Skin of body (tissue), 3 donors: ENCODE measurements at places on chromosomes 7 and 10. TPM values are rescaled to one million over a fixed set of nuclear protein-coding genes. Genes with fewer than 3 reads are reported as not detected.

SUFU gene
- 7.4 TPM for total RNA-seq

SPDYE16 gene
- 0.10 TPM for total RNA-seq

DNA sequence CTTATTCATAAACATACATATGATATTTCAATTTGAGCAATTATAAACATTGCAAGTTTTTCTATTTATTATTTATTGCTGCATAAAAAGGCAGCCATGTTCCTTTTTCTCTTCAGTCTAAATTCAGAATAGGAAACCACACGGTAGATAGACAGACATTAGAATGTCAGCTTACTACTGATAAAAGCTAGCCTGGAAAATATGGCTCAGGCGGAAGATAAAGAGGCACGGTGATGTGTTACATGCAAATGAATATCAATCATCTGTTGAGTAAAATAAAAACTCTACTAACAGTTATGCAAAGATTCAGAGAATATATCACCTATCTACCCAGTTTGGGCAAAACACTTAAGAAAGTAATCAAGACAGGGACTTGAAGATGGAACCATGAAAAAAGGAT is 73.5 kb upstream of the PDSS1 start:
- no peak for DNase-seq

- peak; percentile 81 for DNase-seq
Measured at GRCh38 chr7:95609277-95609971, 13.1 kb upstream of the PDK4 start.

DNA sequence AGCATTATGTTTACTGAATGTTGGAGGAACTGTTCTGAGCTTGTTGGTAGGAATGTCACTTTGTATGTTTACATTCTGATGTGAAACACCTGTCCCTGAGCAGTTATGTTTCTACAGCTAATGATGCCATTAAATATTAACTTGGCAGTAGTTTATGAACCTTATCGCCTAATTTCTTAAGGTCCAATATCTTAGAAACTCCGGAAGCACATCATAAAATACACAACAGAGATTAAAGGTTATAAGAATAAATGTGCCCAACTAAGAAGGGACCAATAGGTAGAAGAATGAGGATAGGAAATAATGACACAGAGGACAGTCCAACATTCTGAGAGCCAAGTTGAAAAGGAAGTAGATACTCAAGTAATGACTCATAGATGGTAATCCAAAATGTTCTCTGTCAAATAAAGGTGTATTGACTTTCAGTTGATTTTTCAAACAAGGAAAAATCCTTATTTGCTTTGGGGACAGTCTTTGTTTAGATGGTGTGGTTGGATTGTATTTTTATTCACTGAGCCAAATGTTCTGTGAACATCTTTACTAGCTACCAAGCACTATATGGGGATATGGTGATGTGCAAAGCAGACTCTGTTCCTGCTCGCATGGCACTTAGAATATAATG is 31.9 kb downstream of the LCOR start:
- DNase-seq = no peak

GRCh38 chr10:131972474-131973071 is 9.2 kb downstream of the BNIP3 start:
- DNase-seq = no peak

DNA sequence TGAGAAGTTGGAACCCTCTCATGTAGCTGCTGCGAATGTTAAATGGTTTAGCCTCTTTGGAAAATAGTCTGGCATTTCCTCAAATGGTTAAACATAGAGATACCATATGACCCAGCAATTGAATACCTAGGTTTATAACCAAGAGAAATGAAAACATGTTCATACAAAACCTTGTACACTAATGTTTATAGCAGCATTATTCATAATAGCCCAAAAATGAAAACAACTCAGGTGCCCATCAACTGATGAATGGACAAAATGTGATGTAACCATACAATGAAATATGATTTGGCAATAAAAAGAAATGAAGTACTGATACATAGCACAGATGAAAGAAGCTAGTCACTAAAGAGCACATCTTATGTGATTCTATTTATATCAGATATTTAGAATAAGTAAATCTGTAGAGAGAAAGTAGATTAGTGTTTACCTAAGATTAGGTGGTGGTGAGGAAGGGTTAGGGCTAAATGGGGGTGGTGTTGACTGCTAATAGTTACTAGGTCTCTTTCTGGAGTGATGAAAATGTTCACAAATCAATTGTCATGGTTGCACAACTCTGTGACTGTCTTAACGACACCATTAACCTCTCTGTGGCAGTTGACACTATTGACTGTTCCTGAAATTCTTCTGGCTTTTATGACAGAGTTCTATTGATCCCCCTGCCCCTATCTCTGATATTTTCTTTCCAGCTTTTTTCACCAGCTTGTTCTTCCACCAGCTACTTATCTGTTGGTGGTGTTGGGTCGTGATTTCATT is 35.2 kb downstream of the VCL start:
- no peak for DNase-seq

GRCh38 chr7:132419542-132419941 is 156.7 kb downstream of the PLXNA4 start:
- DNase-seq = peak; percentile 62
